ENCODE measurements at places on chromosomes 5 and 9. TPM values are rescaled to one million over a fixed set of nuclear protein-coding genes. Genes with fewer than 3 reads are reported as not detected.

DNA sequence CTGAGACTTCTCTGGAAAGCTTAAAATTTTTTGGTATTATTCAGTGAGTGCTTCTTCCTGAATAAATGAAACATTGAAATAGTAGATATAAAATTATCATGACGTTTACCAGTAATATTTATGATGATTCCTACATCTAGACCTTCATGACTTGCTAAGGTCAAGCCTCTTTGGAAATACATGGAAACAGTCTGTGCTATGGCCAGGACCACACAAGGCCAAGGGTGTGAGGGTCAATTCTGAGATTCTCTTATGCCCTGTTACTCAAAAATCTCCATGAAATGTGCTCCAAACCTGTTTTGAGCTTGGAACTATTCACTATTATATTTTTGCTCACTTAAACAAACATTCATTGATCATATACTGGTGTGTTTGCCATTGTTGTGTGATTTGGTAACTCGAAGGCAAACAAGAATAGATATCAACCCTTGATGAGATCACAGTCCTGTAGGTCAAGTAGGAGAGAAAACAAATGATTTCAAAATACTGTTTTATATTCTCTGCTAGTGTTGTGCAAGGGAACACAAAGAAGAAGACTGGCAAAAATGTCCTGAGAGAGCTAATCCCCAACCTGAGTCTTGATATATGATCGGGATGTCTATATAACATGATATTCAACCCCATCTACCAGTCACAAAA is 1254.9 kb upstream of the DMAC1 start:
- DNase-seq, result no peak

Gene ZNF454
- not detected for total RNA-seq

Gene USP20
- total RNA-seq, result 86.4 TPM

DNA sequence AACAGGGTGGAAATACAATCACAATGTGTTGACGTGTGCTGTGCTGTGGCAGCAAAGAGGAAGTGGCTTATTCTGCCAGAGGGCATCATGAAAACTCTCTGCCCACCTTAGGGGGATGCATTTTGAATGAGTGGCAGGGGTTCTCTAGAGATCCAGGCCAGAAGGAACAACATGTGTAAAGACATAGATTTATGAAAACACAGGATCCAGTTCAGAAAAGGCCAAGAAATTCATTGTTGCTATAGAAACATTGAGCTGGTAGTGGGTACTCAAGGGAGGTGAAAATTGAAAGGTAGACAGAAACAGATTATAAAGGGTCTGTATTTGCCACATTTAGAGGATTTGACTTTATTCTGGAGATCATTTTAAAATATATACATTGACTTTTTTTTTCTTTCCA is 417.7 kb downstream of the ENC1 start:
- no peak for DNase-seq

GRCh38 chr5:8362495-8362894 is 493.5 kb downstream of the MTRR start:
- DNase-seq, result no peak

DNA sequence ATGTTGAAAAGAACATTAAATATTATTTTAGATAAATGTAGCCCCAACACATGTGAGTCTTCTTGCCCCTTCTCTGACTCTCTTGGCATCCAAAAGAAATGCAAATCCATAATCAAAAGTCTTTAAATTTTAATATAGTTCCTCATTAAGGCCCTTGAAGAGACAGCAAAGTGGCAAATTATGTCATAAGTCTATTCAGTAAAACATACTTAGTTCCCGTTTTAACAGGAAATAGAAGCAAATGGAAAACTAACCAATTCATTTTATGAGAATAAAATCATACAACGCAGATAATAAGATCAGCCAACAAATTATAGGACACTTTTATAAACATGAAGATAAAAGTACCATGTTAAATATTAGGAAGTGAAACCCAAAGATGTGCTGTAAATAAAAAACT is 20.1 kb upstream of the IFNB1 start:
- no peak for DNase-seq

- no peak for DNase-seq
Measured at GRCh38 chr5:44646016-44646415, 162.7 kb upstream of the MRPS30 start.

- no peak for DNase-seq
Measured at GRCh38 chr9:85129514-85129913, 460.0 kb downstream of the NTRK2 start.

DNA sequence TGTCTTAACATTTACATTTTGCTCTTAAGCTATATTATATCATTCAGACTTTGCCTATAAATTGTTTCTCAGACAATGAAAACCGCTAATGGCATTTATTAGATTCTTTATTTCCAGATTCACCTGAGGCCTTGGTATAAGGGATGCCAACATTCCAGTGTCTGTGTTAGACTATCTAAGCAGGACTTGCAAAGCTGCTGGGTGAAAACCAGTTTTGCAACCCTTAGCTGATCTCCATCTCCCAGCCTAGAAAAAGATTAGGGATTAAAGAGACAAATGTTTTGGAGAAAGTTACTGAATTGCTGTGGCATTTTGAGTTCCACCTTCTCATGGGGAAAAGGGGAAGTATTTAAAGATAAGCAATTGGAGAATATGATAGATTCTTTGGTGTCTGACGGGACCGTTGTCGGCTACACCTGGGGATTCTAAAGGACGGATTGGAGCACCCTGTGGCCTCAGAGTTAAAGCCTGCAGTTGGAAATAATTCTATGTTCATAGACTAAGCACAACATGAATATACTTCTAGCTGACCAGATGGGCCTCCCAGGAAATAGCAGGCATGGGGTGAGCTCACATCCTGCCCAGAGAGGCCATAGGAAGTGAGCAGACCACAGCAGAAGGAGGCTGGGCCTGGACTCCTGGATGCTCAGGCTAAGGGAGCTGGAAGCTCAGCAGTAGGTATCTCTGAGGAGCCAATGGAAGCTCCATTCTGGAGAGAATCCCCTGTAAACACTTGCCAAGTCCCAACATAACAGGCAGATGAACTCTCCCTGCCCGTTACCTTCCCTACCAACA is 21.8 kb downstream of the ENTREP1 start:
- no peak for DNase-seq

Gene ELOVL7
- 1.1 TPM for total RNA-seq

DNA sequence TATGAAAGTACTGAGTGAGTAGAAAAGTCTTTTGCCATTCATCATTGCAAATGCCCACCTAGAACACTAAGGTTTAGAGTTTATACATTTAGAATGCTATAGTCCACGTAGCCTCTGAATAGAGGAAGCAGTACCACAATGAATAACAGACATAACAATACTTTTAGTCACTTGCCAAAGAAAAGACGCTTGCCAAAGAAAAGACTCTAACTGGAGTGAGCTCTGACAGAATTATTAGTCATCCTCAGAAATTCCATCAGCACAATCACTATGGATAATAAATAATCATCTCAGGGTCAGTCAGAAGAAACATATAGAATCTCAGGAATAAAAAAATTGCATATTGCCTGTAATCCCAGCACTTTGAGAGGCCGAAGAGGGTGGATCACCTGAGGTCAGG is 168.5 kb upstream of the TARS1 start:
- no peak for DNase-seq

GRCh38 chr5:14483504-14484157 is 98.0 kb upstream of the OTULINL start:
- DNase-seq, result no peak

DNA sequence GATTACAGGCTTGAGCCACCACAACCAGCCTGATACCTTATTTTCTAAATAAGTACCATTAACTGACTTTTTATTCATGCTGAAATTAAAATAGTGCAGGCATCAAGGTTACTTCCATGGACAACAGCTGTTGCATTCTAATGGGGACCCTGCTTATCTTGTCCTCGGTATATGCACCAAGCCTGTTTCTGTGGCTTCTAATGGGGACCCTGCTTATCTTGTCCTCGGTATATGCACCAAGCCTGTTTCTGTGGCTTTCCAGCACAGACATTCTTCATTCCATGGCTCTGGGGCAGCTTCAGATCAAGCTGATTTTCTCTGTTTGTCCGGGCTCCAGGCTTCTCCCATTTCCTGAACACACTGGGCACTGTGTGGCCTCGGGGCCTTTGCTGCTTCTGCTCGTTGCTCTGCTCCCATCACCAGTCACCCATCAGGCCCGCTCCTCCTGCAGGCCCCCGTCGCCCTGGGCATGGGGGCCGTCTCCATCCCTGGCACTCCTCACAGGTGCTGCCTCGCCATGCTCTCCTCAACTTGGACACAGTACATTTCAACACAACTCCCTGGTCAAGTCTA is 30.7 kb downstream of the ZNF354A start:
- DNase-seq, result no peak

DNA sequence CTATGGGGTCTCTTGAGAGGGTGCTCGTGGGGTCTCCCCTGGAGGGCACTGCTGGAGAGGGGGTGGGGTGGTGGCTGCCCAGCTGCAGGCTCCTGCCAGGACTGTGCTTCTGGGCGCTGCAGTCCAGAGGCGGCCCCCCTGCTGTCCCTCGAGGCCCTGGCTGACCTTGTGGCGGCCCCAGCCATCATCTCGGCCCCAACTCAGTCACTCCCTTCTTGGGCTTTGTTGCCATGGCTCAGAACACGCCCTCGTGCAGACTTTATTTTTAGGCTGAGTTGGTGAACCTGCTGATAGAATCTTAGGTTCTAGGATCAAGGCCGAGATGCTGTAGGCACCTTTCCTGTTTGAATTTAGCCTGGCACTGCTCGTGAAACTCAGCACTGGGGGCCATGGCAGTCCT is 22.8 kb downstream of the FBXW5 start:
- DNase-seq, result no peak

GRCh38 chr5:143404416-143405062 is 1.1 kb upstream of the NR3C1 start:
- peak; percentile 73 for DNase-seq

- peak; percentile 45 for DNase-seq
Measured at GRCh38 chr5:157217289-157218024, 36.8 kb downstream of the ITK start.

DNA sequence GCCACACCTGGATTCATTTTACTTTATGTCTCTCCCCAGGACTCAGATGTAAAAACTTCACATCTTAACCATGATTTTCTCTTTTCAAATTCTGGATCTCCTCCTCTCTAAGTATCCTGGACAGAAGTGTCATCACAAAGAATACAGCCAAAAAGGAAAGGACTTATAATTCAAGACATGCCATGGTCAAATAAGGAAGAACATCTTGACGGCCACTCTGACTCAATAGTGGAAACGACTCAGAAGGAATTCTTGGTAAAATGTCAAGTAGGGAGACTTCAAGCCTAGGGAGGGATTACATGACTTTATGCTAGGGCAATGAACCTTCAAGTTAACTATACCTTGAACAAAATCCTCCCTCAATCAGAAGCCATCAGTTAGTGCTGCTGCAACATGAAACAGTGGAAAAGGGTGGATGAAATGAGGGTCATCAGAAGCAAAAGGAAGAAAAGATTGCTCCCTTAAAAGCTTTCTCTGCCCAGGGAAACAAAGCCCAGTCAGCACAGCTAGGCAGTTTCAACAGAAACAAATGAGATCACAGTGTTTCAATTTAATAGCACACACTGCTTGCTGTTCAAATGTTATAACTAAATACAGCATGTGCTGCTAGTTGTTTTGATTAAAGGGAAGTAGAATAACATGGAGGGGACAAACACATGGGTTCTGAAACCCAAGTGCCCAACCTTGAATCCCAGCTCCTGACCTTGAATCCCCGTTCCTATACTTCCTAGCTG is 101.4 kb downstream of the LPAR1 start:
- no peak for DNase-seq

DNA sequence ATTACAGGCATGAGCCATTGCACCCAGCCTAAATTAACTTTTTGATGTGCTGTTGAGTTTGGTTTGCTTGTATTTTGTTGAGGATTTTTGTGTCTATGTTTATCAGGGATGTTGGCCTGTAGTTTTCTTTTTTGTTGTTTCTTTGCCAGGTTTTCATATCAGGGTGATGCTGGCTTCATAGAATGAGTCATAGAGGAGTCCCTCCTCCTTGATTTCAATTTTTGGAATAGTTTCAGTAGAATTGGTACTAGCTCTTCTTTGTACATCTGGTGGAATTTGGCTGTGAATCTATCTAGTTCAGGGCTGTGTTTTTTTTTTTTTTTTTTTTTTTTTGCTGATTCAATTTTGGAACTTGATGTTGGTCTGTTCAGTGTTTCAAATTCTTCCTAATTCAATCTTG is 1164.3 kb upstream of the DMAC1 start:
- DNase-seq, result no peak

Gene SAPCD2
- total RNA-seq, result 27.0 TPM

Gene DNAH5
- not detected for total RNA-seq

Gene STPG3
- not detected for total RNA-seq

DNA sequence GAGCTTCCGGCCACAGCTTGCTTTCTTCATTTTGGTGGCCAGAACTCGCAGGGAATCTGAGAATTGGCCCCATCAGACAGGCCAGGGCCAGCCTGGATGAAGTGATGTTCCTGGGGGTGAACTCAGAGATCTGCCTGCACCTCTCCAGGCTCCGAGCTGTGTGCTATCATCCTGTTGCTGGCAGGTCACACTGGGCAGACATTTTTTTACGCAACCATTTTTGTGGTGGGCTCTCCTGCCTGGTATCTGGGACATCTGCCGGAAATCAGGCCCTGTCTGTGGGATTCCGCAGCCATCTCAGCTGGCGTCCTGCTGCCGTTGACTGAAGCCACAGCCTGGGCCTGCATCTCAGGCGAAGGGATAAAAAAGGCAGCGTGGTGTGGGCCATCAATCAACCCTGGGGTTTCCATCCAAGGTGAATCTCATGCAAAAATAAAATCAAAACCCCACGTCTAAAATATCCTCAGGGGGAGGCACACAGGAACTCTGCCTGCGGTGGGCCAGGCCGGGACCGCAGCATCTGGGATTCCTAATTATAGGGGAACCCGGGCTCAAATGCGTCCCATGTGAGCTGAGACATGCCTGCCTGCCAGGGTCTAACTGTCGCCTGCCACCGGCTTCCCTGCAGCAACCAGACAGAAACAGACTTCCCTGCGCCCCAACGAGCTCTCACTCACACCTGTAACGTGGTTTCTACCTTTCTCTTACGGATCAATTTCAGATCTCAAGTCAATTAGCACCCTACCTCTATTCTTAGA is 174.3 kb downstream of the SYK start:
- DNase-seq, result no peak

Gene ANKRD34B
- not detected for total RNA-seq

GRCh38 chr5:8727396-8727795 is 818.5 kb downstream of the SEMA5A start:
- no peak for DNase-seq

Gene NR5A1
- total RNA-seq, result not detected

GRCh38 chr5:173644673-173645436 is 28.4 kb upstream of the BOD1 start:
- DNase-seq, result no peak

DNA sequence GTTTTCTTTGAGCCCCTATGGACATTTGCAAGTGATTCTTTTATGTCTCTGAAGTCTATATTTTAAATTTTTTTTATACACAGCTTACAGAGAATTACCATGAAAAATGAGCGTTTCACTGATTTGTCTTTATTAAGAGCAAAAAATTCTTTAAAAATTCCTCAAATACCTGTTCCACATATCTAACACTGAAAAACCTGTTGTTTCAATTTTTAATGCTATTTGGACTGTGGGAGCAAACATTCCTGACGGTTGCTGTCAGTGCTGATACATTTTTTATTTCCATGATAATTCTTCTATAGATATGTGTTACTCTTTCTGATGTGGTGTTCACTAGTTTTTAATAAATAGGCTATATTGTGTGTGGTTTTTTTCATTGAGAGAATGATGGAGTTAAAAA is 199.8 kb downstream of the GDNF start:
- no peak for DNase-seq
